ENCODE measurements at places on chromosomes 16 and 17.

DNA sequence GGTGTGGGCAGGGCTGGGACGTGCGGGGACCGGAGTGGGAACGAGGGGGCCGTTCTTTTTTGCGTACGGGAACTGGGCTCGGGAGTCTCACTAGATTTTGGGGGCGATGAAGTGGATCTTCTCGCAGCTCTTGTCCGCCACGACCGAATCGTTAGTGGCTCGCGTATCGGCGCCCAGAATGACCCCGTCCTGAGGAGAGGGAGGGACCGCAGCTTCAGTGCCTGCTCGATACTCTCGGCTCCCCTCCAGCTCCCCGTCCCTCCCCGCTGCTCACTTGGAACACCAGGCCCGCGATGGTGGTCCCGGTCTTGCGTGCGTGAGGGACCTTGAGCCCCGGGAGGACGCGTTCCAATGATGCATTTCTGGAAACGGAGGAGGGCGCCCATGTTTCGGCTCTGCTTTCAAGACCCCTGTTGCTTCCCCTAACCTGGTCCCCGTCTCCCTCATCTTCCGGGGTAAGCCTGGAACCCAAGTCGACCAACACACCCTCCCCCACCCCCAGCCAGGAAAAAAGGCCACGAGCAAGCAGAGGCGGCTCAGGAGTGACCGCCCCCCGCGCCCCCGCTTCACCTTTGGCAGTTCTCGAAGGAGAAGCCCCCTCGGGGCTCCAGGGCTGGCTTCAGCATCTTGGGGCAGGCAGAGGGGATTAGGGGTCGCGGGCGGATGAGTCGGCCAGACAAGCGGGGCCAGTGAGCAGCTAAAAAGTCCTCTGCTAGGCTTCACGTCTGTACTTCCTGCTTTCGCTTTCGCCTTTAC lies at the start of gene PSMB10:
Gene PSMB10, minus strand, starts transcription at position 727 of the 756 bp plus-strand sequence. Its CDS starts 101 bp downstream, at position 626.
- DNase-seq: peak; percentile 53

DNA sequence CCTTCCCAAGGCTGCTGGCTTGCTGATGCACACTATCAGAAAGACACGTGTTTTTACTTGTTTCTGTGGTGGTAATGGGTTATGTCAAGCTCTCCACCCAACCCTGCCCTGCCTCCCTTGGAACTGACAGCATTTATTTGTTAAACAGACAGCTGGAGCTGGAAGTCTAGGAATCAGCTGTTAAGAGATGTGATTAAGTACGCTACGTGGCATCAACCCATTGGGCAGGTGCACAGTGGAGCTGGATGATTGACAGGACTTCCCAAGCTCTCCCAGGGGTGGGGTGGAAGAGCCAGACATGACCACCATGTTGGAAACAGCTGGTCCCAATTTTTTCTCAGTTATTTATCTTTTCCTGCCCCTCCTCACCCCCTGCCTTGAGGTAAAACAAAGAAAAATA lies 49.4 kb downstream of the ADAMTS18 start:
- DNase-seq: no peak

DNA sequence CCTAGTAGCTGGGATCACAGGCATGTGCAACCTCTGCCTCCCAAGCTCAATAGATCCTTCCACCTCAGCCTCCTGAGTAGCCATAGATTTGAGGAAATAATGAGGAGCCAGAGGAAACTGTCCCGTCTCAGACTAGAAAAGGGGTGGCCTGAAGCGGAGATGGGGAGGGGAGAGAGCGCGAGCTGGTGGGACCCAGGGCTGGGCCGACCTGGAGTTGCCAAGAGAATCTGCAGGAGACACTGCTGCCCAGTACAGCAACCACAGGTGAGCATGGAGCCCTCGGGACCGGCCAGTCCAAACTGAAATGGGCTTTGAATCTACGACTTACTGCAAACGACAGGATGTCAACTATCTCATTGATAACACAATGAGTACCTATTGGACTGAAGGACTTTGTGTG lies 24.3 kb downstream of the CD300A start:
- DNase-seq: no peak

- no peak for DNase-seq
These were observed 10.9 kb downstream of the ADGRG1 start for GRCh38 chr16:57639172-57639887.

- no peak for DNase-seq
These were observed 552.5 kb upstream of the EEF2KMT start for GRCh38 chr16:5649762-5650743.

- DNase-seq: no peak
These were observed 486.7 kb upstream of the SALL1 start for GRCh38 chr16:51637770-51638094.

All from foreskin melanocyte (primary cell).